ENCODE measurements at places on chromosomes 13 and 19.

GRCh38 chr13:113365583-113365970 is 1.6 kb upstream of the GRTP1 start:
- no peak for DNase-seq

DNA sequence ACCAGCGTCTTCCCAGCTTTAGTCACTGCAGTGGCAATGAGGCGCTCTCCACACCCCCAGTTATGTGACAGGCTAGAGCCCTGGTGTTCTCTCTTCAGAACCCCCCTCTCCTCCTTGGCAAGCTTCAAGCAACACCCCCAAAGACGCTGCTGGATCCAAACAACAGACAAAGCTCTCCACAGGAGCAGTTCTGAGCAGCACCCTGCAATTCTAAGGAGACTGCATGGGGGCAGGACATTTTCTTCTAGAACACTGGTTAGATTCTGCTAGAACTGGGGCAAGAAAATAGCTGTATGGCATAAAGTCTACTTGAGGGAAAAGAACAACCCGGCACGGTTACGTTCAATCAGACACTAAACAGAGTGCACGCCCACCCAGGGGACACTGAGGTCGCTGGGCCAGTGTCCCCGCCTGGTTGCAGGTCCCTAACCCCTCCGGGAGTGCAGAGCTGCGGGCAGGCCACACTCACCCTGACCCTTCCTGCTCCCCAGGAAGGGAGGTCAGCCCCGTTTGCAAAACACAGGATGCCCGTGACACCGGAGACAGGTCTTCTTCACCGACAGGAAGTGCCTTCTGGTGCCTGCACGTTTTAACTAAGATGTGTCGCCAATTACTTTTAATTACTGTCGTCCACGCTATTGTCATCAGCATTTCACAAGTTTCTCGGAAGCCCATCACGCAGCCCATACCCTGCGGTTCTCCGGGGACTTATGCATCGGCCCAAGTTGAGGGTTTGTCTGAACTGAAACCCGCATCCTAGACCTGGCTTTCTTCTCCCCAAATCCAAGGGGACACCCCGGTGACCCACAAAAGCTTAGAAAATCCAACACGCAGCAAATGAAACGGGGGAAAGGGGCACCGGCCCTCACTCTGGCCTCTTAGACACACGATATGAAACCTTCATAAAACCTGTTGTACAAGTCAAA is 943 bp downstream of the GJB6 start:
- DNase-seq = no peak

DNA sequence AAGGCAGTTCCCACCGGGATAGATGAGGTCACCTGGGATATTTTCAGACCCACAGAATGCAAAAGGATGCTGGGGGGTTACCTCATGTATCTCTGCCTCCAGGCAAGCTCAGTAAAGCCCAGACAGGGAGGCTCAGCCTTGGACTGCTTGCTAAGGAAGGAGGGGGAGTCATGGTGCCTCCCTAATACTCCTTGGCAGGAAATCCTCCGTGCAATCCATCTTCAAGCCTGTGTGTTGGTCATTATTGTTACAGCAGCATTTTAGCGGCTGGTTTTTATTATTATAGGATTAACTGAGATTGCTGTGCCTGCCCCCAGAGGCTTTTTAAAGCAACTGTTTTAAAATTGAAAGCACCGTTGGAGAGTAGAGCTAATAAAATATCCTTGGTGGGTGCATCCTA is 188.5 kb upstream of the UBL3 start:
- no peak for DNase-seq

DNA sequence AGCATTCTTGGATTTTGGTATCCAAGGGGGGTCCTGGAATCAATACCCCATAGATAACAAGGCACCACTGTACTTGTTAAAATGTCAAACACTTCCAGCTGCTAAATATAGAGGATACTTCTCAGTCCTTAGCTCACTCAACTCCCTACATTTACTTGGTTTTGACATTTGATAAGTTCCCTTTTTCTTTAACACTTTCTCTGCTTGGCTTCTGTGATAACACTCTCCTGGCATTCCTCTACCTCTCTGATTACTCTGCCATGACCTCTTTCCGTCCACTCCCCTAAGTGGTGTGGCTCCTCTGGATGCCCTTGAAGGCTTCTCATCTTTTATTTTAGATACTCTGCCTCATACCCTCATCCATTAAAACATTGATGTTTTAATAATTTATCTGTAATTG is 65.2 kb downstream of the MICU2 start:
- no peak for DNase-seq

- DNase-seq = no peak
Observed at GRCh38 chr13:99709134-99709533, 207.9 kb downstream of the TM9SF2 start.
